Liver (tissue), 10 donors: ENCODE measurements at places on chromosomes 16 and 17.

- DNase-seq = no peak
These were observed 15.8 kb downstream of the SLX4 start for GRCh38 chr16:3595521-3596021.

DNA sequence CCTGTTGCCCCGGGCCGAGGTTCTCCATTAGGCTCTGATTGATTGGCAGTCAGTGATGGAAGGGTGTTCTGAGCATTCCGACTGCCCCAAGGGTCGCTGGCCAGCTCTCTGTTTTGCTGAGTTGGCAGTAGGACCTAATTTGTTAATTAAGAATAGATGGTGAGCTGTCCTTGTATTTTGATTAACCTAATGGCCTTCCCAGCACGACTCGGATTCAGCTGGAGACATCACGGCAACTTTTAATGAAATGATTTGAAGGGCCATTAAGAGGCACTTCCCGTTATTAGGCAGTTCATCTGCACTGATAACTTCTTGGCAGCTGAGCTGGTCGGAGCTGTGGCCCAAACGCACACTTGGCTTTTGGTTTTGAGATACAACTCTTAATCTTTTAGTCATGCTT lies 74.2 kb downstream of the HAPSTR1 start:
- no peak for DNase-seq

GRCh38 chr17:77287432-77288068 lies 146.8 kb downstream of the SEC14L1 start:
- no peak for DNase-seq

DNA sequence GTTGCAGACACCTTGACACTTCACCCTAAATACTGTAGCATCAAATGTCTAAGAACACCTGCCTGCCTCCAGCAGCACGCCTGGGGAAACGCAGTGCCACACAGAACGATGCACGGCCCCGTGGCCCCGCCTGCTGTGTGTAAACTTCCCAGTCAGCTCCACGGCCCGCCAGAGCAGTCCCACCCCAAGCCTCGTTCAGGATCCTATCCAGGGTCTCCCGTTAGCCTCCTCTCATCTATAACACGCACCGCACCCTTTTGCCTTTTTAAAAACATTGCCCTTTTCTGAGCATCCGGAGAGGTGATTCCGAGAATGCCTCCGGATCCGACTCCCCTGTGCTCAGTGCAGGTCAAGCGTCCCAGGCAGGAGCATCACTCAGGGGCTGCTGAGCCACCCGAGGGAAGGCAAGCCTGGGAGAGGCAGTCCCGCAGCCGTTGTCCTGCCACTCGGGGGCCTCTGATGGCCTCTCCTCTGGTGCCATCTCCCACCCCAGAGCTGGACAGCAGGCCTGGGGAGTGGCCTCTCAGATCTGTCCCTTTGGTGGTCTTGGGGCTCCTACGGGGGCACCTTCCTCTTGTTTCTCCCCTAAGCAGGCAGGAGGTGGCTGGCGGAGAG lies 37.9 kb upstream of the SLC38A10 start:
- no peak for DNase-seq

- DNase-seq = peak; percentile 67
These were observed at the start of gene HSF5 for GRCh38 chr17:58487589-58488427. TSS of gene HSF5 (minus strand) at chr17:58488408. CDS start at chr17:58488274, 134 bp downstream.

- no peak for DNase-seq
These were observed 136.0 kb upstream of the IRX3 start for GRCh38 chr16:54422569-54422978.

DNA sequence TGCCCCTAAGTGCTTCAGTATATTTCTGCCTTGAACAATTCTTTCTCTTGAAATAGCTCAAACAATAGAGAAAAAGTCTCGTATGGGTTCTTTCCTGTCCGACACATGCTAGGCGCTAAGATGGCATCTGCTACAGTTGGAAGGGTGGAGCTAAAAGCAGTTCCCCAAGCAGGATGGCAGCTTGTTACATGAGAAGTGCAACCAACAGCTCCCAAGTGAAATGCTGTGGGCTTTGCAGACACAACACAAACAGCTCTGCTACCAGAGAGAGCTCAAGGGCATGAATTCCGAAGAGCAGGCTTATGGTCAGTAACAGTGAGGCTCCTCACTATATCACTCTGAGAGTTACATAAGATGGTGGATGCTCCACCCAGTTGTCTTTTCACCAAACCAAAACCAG lies 83.8 kb downstream of the VPS53 start:
- no peak for DNase-seq

- no peak for DNase-seq
These were observed 74.5 kb upstream of the PMFBP1 start for GRCh38 chr16:72246423-72246822.

DNA sequence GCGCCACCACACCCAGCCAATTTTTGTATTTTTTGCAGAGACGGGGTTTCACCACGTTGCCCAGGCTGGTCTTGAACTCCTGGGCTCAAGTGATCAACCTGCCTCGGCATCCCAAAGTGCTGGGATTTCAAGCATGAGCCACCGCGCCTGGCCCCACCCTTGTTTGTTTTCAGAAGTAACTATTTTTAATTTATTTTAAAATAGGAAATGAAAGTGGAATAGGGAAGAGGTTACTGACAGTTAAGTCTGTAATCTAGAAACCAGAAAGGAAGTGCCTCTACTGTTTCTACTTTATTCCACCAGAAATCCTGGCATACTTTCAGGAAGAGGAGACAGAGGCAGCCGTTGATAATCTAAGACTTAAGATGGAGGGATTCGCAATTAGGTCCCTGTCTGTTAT lies 225.6 kb downstream of the TANC2 start:
- DNase-seq = no peak

DNA sequence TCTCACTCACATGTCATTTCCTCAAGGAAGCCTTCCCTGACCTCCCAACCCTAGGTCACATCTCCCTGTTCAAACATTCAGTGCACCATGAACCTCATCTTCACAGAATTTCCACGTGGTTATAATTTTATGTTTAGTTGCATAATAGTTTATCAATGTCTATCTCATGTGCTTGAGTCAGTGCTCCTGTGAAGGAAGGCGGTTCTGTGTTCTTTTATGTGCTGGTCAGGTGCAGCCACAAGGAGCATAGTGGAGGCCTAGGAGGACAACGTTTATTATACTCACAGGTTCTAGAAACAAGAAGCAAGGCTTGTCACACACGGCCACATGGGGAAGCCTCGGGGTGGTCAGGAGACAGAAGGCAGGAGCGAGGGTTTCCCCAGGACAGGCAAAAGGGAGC lies 34.5 kb upstream of the SCNN1B start:
- no peak for DNase-seq

GRCh38 chr17:42775534-42776098 lies 2.4 kb downstream of the VPS25 start:
- no peak for DNase-seq

GRCh38 chr16:82265809-82266208 lies 95.8 kb upstream of the MPHOSPH6 start:
- no peak for DNase-seq

DNA sequence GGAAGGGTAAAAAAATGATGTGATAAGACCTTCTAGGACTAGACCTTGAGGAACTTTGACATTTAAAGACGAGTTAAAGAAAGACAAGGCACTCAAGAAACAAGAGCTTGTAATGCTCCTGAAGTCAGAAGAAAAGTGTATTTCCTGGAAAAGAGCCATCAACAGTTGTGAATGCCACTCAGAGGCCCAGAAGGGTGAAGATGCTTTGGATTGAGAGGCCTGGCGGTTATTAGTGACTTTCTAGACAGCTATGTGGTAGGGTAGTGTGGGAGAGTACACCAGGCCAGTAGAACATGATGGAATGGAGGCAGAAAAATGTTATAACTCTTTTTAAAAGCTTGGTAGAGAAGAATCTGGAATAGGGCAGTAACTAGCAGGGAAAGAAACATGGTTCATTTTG lies 34.1 kb upstream of the ANKFN1 start:
- no peak for DNase-seq

DNA sequence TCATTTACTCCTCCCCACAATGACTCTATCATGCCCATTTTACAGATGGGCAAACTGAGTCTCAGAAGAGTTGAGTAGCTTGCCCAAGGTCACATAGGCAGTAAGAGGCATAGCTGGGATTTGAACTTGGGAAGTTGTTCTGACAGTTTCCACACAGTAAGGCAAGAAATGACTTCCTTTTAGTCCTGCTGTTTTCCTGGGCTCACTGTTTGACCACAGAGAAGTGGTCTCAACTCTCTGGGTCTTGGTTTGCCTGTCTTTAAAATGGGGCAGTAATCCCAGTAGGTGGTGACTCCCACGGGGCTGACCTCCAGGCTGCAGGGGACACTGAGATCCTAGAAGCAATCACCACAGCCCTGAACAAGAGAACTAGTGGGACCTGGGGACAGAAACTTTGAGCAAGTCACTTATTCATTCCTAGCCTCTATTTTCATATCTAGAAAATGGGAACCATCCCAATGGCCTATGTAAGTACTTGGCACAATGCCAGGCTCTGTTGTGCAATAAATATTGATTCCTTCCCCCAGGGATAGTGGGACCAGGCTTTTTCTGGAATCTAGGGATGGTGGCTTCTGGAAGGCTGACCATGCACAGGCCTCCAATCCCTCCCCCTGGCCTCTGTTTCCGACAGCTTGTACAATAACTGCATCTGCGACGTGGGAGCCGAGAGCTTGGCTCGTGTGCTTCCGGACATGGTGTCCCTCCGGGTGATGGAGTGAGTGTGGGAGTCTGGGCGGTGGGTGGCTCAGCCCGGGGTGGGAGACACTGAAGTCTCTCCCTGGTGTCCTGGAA lies 20.5 kb downstream of the DEXI start:
- no peak for DNase-seq

GRCh38 chr16:48064971-48065370 lies 90.8 kb downstream of the ABCC12 start:
- no peak for DNase-seq

GRCh38 chr17:79992649-79993389 lies 42.9 kb downstream of the TBC1D16 start:
- no peak for DNase-seq

DNA sequence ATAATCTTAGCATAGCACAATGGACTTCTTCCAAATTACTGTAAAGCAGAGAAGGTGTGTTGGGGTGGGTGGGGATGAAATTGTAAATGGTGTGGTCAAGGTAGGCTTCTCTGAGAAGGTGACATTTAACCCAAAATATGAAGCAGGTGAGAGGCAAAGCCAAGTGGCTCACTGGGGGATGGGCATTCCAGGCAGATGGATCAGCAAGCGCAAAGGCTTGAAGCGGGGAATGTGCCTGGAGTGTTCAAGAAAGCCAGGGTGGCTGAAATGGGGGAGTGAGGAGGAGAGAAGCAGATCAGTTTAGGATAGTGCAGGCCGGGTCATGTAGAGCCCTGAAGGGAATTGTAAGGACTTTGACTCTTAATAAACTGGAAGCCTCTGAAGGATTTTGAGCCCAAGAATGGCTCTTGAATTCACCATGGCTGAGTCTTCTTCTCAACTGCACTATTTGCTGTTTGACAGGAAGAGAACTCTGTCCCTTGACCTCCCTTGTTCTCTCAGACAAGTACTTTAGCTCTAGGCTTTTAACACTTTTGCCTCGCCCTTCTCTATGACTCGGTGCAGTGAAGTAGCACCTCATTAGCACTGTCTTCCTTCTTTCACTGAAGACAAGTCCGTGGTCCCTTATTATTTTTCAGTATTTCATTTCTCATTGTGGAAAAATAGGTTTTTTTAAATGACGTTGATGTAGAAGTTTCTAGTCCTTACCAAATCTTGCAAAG lies 14.7 kb downstream of the CACNG3 start:
- no peak for DNase-seq

DNA sequence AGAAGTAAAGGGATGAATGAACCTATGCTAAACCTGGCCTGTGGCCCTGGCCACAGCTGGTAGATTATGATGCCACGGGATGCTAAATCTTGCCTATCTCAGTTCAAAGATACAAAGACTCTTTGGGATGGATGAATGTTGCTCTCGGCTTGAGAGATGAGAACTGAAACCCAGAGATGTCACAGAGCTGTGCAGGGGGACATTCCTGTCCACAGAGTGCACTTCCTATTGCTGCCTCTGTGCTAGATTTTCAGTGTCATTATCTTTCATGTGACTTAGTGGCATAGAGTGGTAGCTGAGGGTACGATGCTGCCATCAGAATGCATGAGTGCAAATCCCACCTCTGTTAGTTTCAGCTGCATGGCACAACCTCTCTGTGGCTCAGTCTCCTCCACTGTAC lies 2.3 kb upstream of the MT1M start:
- DNase-seq = no peak

- no peak for DNase-seq
These were observed 4.8 kb downstream of the B9D1 start for GRCh38 chr17:19357761-19358160.

- no peak for DNase-seq
These were observed 44.2 kb downstream of the HELZ start for GRCh38 chr17:67200727-67201301.

DNA sequence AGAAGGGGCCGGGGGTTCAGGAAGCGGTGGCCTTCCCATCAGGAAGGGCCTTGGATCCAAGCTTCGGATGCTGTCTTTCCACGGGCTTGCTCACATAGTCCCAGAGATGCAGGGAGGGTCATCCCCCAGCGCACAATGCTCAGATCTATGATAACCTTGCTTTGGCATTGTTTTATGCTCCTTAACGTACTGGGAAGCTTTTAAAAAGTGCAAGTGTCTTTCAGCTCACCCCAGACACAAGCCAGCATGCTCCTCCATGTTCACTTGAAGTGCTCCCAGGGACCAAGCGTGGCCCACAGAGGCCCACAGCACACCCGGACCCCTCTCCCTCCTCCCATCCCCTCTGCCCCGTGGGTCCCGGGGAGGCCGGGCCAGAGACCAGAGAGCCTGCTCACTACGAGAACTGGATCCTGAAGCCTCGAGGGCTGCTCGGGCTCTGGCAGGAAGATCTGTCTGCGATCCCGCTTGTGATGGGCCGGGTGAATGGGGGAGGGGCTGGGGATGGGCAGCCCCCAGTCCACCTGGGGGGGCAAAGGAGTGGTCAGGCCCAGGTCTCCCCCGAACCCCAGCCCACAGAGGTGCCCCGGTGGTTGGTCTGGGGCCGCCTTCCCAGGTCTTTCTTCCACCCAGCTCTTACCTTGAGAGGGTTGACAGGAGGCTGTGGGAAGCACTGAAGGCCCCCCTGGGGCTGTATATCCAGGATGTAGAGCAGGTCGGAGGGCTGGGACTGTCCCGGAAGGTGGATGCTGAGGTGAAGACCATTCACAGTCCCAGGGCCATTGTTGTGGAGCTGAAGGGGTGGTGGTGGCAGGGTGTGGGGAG lies 11.8 kb upstream of the FAM171A2 start:
- no peak for DNase-seq

GRCh38 chr16:21088143-21088542 lies 62.5 kb downstream of the DNAH3 start:
- no peak for DNase-seq

GRCh38 chr17:55666806-55667205 lies 55.9 kb downstream of the TMEM100 start:
- DNase-seq = no peak

- no peak for DNase-seq
These were observed 1.0 kb downstream of the BCL7C start for GRCh38 chr16:30892670-30893416.
